ENCODE measurements at places on chromosomes 16 and 17. TPM values are rescaled to one million over a fixed set of nuclear protein-coding genes. Genes with fewer than 3 reads are reported as not detected.

DNA sequence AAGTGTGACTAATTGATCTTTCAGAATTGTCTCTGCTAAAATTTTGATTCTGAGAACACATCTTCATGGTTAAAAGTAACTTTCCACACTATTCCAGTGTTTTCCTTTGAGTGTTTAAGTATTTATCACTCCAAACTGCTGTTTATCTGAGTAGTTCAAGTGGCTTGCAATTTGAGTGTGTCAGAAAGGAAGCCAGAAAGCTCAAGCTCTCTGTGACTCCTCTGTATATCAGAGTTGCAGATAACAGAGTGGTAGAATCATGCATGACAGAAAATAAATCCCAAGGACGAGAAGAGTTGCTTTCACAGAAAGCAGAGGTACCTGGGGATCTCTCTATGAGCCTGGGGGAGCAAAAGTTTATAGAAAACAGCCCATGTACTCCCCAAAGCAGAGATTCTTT is 130.0 kb downstream of the CYB561 start:
- no peak for DNase-seq

DNA sequence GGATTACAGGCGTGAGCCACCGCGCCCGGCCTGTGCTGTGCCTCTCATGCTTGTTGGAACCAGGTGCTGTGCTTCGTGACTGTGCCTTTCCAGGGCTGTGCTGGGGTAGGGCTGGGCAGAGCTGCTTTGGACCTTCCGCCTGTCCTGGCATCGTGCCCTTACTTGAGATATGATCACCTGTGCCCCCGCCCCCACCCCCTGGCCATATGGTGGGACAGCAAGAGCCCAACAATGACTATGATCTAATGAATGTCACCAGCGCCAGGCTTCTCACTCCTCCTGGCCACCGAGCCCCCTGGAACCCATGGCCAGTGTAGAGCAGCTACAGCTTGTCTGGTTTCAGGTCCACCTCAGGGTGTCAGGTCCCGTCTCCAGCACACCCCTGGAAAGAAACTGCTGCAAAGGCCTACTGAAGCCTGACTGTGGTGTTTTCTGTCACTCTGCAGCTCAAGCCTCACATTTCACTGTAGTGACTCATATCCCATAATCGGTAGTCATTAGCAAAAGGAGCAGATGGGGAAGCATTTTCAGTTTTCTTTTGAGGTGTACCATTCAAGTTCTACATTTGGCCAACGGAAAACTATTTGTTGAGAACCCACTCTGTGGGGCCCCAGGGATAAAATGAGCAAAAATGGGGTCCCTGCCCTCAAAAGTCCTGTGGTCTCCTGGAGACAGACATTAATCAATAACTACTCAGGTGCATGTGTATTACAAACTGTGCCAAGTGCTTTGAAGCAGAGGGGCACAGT is 22.1 kb downstream of the FCSK start:
- DNase-seq = no peak

DNA sequence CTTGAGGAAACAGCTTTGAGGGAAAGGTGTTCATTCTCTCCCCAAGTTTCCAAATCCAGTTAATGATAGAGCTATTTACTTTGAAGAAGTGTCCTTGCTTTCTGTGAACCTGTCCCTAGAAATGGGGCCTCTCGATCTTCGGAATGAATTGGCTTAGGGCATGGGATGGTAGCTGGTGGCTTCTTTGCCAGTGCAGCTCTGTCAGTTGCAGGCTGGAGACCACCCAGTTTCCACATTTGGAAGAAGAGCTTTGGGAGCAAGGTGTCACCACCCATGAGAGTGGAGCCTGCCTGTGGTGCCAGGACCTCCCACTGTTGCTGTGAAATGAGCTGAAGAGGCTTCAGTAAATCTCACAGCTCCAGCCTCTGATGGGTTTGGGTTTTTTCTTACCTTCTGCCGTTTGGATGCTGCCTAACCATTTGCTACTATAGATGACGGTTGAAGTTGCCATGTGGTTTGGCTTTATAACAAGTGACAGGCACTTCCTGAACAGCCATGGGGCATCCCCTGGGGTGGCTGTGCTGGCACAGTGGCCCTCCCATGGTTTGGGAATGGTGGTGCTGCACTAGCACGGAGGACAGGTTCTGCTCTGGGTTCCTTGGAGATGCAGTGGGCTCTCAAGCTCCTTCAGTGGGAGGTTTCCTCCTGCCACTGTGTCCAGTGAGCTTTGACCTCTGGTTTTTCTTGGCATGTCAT is 19.5 kb upstream of the SLC5A10 start:
- no peak for DNase-seq

Gene RAB26
- total RNA-seq = 8.3 TPM

- no peak for DNase-seq
Measured at GRCh38 chr17:8076502-8077266, 10.8 kb downstream of the ALOX12B start.

GRCh38 chr17:50661348-50661747 is 26.7 kb downstream of the ABCC3 start:
- DNase-seq = no peak

- DNase-seq = no peak
Measured at GRCh38 chr16:79811541-79811940, 211.0 kb upstream of the MAF start.

- peak; percentile 42 for DNase-seq
Measured at GRCh38 chr17:49016775-49017463, 19.7 kb downstream of the IGF2BP1 start.

Gene CES5A
- total RNA-seq = not detected

DNA sequence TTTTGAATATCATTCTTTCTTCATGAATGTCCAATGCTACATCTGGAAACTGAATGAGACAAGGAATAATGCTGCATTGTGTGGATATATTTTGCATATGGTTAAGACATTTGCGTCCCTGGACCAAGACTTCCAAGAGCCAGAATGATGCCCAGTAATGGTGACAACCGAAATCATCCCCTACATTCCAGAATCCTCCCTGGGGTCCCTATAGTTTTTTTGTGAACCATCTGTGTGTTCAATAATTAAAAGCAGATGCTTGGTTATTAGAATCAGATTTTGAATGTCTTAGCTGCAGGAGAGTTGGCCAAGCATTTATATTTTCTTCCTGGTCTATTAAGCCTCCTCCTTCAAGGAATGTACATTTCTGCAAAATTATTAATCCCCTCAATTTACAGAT is 426.7 kb upstream of the CDH8 start:
- DNase-seq = no peak

GRCh38 chr17:28937044-28937729 is 14.1 kb downstream of the PHF12 start:
- DNase-seq = no peak

GRCh38 chr16:22670044-22670536 is 143.9 kb upstream of the HS3ST2 start:
- DNase-seq = no peak

Gene GPR179
- not detected for total RNA-seq

Gene PRDM7
- total RNA-seq = not detected

Gene BRIP1
- total RNA-seq = 1.1 TPM

GRCh38 chr16:27786221-27786922 is 236.4 kb downstream of the KATNIP start:
- no peak for DNase-seq

Gene HOXB8
- 21.3 TPM for total RNA-seq

Gene TVP23B
- 35.0 TPM for total RNA-seq

DNA sequence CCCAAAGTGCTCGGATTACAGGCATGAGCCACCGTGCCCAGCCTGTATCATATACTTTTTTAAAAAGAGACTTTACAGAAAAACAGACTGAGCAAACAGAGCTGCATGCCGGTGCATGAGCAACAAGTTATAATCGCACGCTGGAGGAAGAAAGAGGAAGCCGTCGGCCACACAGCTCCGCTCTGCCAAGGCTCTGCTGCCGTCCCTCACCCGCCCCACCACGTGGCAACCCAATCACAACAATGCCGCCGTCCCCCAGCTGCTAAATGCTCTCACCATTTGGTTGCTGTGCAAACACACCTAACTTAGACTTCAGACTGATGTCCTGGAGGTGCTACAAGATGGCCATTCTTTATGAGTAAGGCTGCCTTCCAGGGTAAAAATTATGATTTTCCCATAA is 83.5 kb downstream of the ADCY9 start:
- DNase-seq = peak; percentile 73

DNA sequence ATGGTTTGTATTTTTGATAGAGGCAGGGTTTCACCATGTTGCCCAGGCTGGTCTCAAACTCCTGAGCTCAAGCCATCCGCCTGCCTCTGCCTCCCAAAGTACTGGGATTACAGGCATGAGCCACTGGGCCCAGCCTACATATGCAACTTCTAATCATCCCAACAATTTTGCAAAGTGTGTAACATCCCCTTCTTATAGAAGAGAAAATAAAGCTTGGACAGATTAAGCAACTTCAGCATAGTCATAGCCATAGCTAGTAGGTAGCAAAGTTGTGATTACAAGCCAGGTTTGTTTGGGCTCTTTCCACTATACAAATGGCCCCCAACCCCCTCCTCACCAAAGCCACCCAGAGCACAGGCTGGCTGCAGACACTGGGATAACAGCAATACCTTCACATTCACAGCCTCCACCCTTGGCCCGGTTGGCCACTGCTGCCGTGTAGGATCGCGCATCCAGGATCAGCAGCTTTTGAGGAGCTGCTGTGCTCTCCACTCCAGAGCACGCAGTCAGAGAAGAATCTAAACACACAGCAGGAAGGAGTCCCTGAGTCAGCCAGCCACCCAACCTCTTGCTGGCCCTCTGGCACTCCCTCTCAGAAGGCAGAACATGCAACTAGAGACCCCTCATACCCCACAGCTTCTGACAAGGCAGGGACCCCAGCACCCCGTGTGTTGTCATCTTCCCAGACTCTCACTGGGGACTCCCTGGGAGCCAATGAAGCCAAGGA is 7.9 kb downstream of the MTMR4 start:
- no peak for DNase-seq

DNA sequence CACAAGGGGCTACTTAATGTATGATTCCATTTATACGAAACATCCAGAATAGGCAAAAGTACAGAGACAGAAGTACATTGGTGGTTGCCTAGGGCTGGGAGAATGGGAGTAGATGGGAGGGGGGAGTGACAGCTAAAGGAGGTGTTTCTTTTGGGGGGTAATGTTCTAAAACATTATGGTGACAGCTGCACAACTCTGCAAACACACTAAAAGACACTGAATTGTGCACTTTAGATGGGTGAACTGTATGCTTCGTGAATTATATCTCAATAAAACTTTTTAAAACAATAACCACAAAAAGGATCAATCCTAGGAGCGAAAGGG is 661 bp downstream of the LYRM9 start:
- DNase-seq = no peak

Gene TXNDC17
- 439 TPM for total RNA-seq
